MCF 10A (cell line): ENCODE measurements at places on chromosomes 5 and 9.

- no peak for DNase-seq
Measured at GRCh38 chr5:34751807-34752736, 86.9 kb upstream of the TTC23L start.

GRCh38 chr5:39412721-39413394 lies 11.9 kb downstream of the DAB2 start:
- DNase-seq = no peak

GRCh38 chr5:74540622-74541021 lies 99.9 kb downstream of the ENC1 start:
- no peak for DNase-seq

- DNase-seq = peak; percentile 50
Measured at GRCh38 chr5:143401227-143402016, 2.1 kb downstream of the NR3C1 start.

DNA sequence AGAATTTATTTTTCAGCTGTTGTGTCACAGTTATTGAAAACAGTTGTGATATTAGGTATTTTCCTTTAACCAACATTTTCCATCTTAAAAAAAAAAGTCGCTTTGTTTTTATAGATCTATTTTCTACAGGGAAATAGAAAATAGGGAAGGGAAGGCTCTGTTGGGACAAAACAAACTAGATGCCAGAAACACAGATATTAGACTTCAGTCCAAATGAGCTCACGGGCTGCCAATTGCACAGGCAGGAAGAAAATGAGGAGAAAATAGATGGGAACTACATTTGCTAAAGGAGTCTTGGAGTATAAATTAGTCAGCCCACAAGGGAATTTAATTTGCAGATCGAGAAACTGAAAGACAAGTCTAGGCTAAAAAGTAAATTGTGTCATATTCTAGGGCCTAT lies 21.4 kb upstream of the ISOC1 start:
- DNase-seq = no peak

GRCh38 chr9:25703701-25704357 lies 25.6 kb upstream of the TUSC1 start:
- no peak for DNase-seq

GRCh38 chr9:28832168-28832770 lies 1259.0 kb upstream of the C9orf72 start:
- DNase-seq = no peak

- peak; percentile 87 for DNase-seq
Measured at GRCh38 chr5:181173420-181174342, 26.3 kb downstream of the OR2V2 start.

DNA sequence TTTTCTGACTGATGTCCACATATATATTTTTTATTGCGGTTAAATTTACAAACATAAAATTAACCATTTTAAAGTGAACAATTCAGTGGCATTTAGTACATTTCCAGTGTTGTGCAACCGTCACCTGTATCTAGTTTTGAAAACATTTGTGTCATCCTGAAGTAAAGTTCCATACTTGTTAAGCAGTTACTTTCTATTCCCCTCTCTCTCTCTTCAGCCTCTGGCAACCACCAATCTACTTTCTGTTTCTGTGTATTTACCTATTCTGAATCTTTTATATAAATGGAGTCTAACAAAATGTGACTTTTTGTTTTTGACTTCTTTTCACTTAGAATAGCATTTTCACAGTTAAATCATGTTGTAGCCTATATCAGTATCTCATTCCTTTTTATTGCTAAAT lies 480.1 kb upstream of the SMARCA2 start:
- DNase-seq = no peak

- no peak for DNase-seq
Measured at GRCh38 chr9:129394061-129394885, 216.2 kb upstream of the IER5L start.
